ENCODE measurements at places on chromosomes 2 and 18. TPM values are rescaled to one million over a fixed set of nuclear protein-coding genes. Genes with fewer than 3 reads are reported as not detected.

FARP2 gene
- total RNA-seq, result 11.9 TPM

SETBP1 gene
- 2.7 TPM for total RNA-seq

GPR45 gene
- total RNA-seq, result not detected

SLC4A3 gene
- not detected for total RNA-seq

TUBB8B gene
- not detected for total RNA-seq

C2orf15 gene
- total RNA-seq, result 0.79 TPM

ACMSD gene
- not detected for total RNA-seq

DAPL1 gene
- not detected for total RNA-seq

DCTN1 gene
- 111 TPM for total RNA-seq

BMP10 gene
- not detected for total RNA-seq

ZNF513 gene
- total RNA-seq, result 20.1 TPM

NCKAP5 gene
- not detected for total RNA-seq

PARD6G gene
- 0.40 TPM for total RNA-seq

ANTXR1 gene
- total RNA-seq, result 0.12 TPM

MYOM1 gene
- 2.4 TPM for total RNA-seq

ERICH2 gene
- total RNA-seq, result not detected

POTEC gene
- not detected for total RNA-seq

LHCGR gene
- total RNA-seq, result not detected

CENPA gene
- 33.8 TPM for total RNA-seq

SERPINB11 gene
- total RNA-seq, result not detected

BCL2 gene
- 156 TPM for total RNA-seq

MRPL44 gene
- total RNA-seq, result 28.1 TPM

EFEMP1 gene
- not detected for total RNA-seq

AAMP gene
- total RNA-seq, result 46.4 TPM

FKBP1B gene
- total RNA-seq, result 0.58 TPM

MC5R gene
- not detected for total RNA-seq

ABCG5 gene
- not detected for total RNA-seq

ANKRD62 gene
- not detected for total RNA-seq

NT5C1B gene
- total RNA-seq, result not detected

HADHA gene
- total RNA-seq, result 127 TPM

PAIP2B gene
- 2.2 TPM for total RNA-seq

KLF11 gene
- total RNA-seq, result 9.2 TPM

HOXD4 gene
- not detected for total RNA-seq

PCARE gene
- not detected for total RNA-seq

TMEM17 gene
- total RNA-seq, result not detected

SNTG2 gene
- total RNA-seq, result 0.71 TPM

ZNF804A gene
- not detected for total RNA-seq

ALLC gene
- not detected for total RNA-seq

TBR1 gene
- not detected for total RNA-seq

ZAP70 gene
- 304 TPM for total RNA-seq

PER2 gene
- 14.1 TPM for total RNA-seq

PROM2 gene
- 0.40 TPM for total RNA-seq

ANO7 gene
- 0.77 TPM for total RNA-seq

ADRA2B gene
- total RNA-seq, result 0.10 TPM

GALR1 gene
- total RNA-seq, result not detected

ALPG gene
- not detected for total RNA-seq

MYO3B gene
- not detected for total RNA-seq

BIN1 gene
- 162 TPM for total RNA-seq

DPYSL5 gene
- 0.17 TPM for total RNA-seq

PTPRN gene
- total RNA-seq, result not detected

Data from activated naive CD4-positive, alpha-beta T cell treated with anti-CD3 and anti-CD28 coated beads, Interleukin-2, amount 10 ng/mL, durations not matched to agents 5 hours and 36 hours (primary cell).